ENCODE measurements at places on chromosomes 13 and 19.

DNA sequence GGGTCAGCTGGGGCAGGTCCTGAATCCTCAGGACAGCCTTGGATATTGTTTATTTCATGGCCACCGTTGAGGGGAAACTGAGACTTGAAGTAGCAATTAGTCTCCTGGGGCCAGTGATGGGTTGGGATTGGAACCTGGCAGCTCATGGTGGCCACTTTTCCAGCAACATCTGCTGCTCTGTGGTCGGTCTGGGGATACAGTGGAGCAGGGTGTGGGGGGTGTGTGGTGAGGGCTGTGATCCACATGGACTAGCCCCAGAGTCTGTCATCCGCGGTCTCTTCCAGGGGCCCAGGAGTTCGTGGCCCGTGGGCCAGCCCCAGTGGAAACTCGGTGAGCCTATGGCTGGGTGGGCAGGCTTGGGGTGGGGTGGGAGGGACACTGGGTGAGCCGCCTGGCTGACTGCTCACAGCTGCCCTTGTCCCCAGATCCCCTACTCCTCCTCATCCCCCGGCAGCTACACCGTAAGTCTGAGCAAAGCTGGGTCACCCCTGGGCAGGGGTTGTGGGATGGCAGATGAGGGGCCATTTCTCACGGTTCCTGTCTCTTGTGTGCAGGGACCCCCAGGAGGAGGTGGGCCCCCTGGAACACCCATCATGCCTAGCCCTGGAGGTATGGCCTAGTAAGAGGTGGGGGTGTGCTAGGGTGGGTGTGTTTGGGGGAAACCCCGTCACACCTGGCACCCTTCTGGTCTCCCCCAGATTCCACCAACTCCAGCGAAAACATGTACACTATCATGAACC is 5.5 kb downstream of the ISYNA1 start:
- no peak for DNase-seq

DNA sequence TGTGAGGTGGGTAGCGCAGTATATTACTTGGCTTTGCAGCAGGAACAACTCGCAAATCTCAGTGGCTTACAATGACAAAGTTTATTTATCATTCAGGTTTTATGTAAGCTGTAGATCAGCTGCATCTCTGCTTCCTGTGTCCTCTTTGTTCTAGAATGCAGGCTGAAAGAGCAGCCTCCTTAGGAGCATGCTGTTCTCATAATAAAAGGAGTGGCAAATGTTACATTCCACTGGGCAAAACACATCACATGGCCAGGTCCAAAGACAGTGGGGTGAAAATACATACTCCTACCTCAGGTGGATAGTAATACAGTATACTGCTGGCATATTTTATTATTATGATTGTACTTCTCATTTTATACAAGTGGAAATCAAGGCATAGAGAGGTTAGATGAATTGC is 1.2 kb upstream of the CSNK1A1L start:
- DNase-seq, result no peak

DNA sequence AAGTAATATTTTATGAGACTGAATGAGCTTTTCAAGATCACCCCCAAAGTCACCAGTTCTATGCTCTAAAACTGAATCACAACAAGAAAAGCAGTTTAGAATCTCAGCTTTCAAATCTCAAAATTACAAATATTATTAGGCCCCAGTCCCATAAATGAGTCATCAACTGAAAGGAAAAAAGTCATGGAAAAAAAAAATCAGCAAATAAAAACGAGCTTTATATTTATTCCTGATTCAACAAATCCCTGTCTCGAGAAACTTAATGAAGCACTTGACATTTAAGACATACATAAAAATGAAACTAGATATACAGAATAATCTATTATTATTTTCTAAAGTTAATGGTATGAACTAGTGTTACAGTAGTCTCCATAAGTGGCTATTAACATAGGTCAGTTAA is 203.0 kb downstream of the DIAPH3 start:
- DNase-seq, result no peak

- peak; percentile 36 for DNase-seq
These were observed 10.0 kb downstream of the ATP7B start for GRCh38 chr13:52001120-52001731.

DNA sequence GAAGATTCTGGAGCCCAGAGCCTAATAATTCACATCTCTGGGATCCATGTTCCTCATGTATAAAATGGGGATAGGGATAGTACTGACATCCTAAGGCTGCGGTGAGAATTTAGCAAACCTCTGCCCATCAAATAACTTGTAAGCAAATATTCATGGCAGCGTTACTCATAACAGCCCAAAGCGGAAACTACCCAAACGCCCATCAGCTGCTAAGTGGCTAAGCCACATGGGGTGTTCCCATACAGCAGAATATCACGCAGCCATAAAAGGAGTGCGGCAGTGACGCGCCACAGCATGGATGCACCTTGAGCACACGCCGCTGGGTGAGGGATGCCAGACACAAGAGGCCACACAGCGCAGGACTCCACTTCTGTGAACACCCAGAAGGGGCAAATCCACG is 19.7 kb downstream of the VRK3 start:
- DNase-seq, result no peak

- DNase-seq, result no peak
These were observed 23.0 kb upstream of the NDFIP2 start for GRCh38 chr13:79457948-79458347.

- DNase-seq, result no peak
These were observed 507 bp upstream of the SWSAP1 start for GRCh38 chr19:11373885-11374432.

- no peak for DNase-seq
These were observed 44.5 kb upstream of the SPACA7 start for GRCh38 chr13:112331675-112332074.

DNA sequence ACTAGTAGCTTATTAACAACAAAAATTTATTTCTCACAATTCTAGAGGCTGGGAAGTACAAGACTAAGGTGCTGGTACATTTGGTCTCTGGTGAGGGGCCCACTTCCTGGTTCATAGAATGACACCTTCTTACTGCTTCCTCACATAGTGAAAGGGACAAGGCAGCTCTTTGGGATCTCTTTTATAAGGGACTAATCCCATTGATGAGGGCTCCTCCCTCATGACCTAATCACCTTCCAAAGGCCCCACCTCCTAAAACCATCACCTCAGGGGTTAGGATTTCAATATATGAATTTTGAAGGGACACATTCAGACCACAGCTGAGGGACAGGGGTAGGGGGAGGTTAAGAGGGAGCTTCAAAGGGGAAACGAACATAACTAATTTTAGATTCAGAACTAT is 20.3 kb downstream of the SPART start:
- DNase-seq, result no peak

DNA sequence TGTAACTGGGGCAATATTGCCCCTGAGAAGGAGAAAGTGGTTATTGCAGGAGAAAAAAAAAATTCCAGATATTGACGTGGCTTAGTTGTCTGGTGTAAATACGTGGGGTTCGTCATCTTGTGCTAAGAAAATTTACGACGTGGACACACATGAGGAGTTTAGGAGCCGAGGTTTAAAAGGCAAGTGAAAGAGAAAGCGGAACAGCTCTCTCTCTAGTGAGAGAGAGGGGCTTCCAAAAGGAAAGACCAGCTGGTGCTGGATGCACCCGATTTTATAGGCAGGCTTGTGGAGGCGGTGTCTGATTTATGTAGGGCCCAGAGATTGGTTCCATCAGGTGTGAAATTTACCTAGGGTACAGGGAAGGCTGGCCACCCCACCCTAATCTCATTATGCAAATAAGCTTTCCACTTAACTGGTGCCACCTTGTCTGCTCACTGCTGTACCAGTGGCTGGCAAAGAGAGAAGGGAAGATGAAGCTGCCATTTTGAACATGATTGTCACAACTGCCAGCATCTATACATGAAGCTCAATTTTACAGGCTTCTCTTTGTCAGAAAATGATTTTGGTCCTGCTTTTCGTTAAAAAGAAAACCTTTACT is 845.1 kb downstream of the DACH1 start:
- DNase-seq, result peak; percentile 7

DNA sequence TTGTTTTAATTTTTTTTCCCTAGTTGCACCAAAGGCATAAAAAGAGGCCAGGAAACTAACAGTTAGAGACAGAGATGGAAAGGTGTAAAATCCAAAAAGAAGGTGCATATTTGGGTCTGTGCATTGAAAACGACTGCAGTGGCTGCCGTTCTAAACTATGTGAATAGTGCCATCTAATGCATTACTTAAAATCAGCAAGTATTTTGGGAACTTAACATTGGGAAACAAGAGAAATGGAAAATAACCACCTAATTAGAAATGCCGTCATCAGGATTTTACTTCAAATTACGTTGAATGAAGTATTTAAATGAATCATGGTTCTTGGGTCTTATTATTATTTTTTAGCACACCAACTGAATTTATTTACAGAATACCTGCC is 189.5 kb upstream of the MIR17HG start:
- DNase-seq, result no peak

DNA sequence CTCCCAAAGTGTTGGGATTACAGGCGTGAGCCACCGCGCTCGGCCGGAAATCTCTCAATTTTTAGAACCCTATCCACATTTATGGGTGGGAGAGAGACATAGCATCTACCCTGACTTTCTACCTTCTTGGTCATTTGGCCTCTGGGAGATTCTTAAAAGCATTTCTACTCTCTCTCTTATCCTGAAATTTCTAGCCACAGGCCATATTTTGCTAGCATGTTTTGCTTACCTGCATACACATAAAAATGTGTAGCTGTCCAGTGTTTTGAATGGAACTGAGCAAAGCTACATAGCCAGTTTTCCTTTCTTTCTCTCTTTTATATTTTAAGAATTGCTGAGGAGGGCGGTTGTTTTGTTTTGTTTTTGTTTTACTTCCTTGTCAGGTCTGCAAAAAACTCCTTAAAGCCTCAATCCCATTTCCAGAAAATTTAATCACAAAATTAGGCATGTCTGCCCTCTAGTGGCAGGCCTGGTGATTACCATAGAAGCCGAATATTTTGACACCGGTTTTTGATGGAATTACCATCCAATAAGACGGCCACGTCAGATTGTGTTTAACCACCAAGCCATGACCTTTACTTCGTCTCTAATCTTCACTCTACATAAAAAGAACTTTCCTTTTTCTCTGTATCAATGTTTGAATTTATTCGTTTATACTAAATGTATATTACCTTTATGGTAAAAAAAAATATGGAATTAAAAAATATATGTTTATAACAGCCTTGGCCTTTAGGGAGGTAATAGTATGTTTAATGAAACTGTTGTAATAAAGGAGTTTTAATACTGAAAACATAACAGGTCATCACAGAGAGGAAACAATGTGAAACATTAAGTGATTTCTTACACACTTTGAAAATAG is 34.4 kb upstream of the OXGR1 start:
- DNase-seq, result peak; percentile 11

DNA sequence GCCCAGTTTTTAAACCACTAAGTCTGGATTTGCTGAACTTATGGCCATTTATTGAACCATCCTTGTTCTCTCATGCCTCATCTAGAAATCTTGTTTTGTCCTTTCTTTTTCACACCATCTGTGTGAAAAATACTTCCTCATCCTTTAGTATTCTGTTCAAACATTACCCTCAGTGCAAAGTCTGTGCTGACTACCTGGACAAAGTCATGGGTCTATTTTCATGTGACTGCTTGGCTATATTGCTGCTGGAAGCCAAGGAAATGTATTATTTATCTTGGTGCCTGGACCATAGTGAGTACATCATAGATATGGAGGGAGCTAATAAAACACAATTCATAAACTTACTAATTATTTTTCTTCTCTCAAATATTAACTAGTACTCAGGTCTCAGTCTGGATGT is 312.5 kb downstream of the OXGR1 start:
- no peak for DNase-seq

DNA sequence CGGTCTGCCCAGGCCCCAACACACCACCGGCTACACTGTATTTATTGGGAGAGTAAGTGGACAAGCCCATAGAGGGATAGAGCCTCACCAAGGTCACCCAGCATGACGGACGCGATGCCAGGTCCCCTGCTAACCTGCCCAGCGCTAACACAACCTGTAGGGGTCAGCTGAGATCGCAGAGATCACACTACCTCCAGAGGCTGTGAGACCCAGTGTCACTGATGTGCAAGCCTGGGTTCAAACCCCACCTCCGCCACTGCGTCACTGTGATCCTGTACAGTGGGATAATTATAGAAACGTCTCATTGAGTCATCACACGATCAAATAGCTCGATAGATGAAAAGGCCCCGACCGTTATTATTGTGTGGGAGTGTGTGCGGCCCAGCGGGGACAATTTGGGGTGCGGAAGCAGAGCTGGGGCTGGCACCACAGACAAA is 10.6 kb upstream of the TLE2 start:
- DNase-seq, result no peak

DNA sequence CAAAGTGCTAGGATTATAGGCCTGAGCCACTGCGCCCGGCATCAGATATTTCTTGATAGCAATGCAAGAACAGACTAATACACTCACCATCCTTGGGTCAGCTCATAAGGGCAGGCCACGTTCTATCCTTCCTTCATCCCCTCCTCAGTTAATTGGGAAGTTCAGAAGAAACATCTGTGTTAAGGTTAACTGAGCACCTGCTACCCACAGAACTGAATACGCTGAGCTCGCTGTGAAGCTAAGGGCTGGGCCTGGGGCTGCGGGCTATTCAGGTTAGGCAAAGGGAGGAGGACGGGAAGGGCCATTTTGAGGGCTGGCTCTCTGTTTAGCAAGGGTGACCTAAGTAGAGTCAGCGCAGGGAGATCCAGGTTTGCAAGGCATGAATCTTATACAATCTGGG is 43.0 kb upstream of the UQCRFS1 start:
- no peak for DNase-seq

DNA sequence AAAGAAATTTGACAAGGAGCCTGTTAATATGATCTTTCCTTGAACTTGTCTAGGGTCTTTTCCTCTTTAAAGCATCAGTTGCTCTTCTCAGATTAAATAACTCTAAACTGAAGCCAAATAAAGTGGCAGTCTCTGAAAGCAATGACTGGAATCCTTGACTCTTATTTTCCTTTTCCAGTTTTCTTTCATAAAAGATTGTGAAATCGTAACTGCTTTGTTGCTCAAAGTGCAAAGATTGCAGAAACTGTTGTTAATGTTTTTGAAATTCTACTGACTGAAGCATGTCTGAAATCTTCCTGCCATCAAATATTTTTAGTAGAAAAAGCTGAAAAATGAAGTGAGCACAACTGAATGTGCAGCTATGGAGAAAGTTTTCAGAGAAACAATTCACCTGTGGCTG is 1.9 kb downstream of the NHLRC3 start:
- DNase-seq, result no peak

DNA sequence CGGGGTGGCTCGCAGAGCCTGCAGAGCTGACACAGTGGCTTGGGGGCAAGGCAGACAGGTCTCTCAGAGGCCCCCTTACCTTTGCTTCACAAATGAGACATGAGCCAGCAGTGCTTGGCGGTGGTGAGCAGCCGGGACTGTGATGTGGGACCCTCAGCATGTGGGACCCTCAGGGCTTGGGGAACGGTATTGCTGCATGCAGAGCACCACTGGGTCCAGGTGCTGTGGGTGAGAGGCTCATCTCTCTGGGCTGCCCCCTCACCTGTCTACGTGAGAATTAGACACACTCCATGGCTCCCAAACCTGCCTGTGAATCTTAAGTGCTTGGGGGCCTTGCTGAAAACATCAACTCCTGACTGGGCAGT is 106.6 kb downstream of the COL4A2 start:
- DNase-seq, result no peak

All from naive B cell (primary cell).